K562 (cell line): ENCODE measurements at places on chromosomes 2 and 18.

- no peak overlapping the region for H3K27ac ChIP-seq
- peaks cover 22% of the 10 kb centered on the region for H3K4me1 ChIP-seq
- H3K4me3 ChIP-seq: no peak overlapping the region
- DNase-seq: peak; percentile 70
- no peaks in the 10 kb centered on the region for H3K36me3 ChIP-seq
Measured at GRCh38 chr2:170324640-170325046, 146.7 kb downstream of the MYO3B start.

DNA sequence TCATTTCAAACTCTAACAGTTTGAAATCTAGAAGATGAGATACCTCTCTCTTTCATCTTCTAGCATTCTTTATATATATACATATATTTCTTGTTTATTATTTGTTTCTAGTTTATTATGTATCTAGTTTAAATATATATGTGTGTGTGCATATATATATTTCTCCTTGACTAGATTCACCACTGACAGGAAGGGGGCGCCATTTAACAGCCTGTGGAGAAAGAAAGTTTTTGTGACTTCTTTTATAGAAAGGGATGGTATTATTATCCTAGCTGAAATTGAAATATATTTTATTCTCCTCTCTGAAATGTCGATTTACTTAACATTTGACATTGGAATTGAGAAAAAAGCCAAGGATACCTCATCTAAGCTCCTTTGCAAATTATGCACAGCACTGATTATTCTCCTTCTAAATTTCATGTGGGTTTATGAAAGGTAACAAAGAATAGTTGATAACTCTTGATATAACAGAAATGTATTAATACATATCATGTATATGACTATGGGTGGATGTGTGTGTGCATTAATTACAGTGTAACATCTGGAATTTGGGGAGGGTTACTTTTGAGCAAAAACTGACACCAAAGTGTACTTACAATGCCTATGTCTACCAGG lies 160.7 kb upstream of the NT5C1B start:
- no peaks in the 10 kb centered on the region for H3K27me3 ChIP-seq
- H3K4me3 ChIP-seq: no peak overlapping the region
- no peaks in the 10 kb centered on the region for H3K36me3 ChIP-seq
- no peak overlapping the region for H3K27ac ChIP-seq

DNA sequence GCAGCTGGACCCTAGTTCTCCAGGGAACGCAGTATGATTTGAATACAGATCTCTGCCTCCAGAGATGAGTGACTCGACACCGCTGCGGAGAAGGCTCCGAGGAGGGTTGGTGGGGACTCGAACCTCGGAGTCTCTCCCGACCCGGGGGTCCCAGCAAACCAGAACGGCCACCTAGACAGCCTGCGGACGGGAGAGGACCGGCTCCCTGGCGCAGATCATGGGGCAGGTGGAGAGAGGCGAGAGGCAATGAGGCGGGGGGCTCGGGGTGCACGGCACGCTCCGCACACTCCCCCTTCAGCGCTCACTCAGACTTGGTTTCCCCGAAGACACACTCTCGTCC lies 12.6 kb downstream of the DYSF start:
- no peak for DNase-seq
- no peaks in the 10 kb centered on the region for H3K36me3 ChIP-seq
- no peak overlapping the region for H3K27ac ChIP-seq
- no peaks in the 10 kb centered on the region for H3K4me1 ChIP-seq
- H3K27me3 ChIP-seq: peaks cover 10% of the 10 kb centered on the region; the same call in 1 of the 3 replicates

GRCh38 chr2:20676353-20677215 lies 9.6 kb downstream of the GDF7 start:
- DNase-seq: no peak
- H3K36me3 ChIP-seq: no peaks in the 10 kb centered on the region
- no peaks in the 10 kb centered on the region for H3K4me1 ChIP-seq

- no peak for DNase-seq
- H3K4me1 ChIP-seq: no peaks in the 10 kb centered on the region
- H3K4me3 ChIP-seq: no peak overlapping the region
- no peaks in the 10 kb centered on the region for H3K27me3 ChIP-seq
Measured at GRCh38 chr18:51480407-51481261, 283.2 kb upstream of the MEX3C start.

- H3K4me1 ChIP-seq: no peaks in the 10 kb centered on the region
- H3K27me3 ChIP-seq: no peaks in the 10 kb centered on the region
- H3K36me3 ChIP-seq: no peaks in the 10 kb centered on the region
- no peak for DNase-seq
Measured at GRCh38 chr2:28096421-28096820, 205.9 kb downstream of the BABAM2 start.

- no peaks in the 10 kb centered on the region for H3K27me3 ChIP-seq
- no peaks in the 10 kb centered on the region for H3K36me3 ChIP-seq
- no peak overlapping the region for H3K27ac ChIP-seq
- no peak overlapping the region for H3K4me3 ChIP-seq
- no peaks in the 10 kb centered on the region for H3K4me1 ChIP-seq
Measured at GRCh38 chr2:212489719-212490346, 48.8 kb downstream of the ERBB4 start.

- no peaks in the 10 kb centered on the region for H3K4me1 ChIP-seq
- DNase-seq: no peak
- no peaks in the 10 kb centered on the region for H3K36me3 ChIP-seq
Measured at GRCh38 chr18:43010611-43011010, 104.9 kb downstream of the RIT2 start.

DNA sequence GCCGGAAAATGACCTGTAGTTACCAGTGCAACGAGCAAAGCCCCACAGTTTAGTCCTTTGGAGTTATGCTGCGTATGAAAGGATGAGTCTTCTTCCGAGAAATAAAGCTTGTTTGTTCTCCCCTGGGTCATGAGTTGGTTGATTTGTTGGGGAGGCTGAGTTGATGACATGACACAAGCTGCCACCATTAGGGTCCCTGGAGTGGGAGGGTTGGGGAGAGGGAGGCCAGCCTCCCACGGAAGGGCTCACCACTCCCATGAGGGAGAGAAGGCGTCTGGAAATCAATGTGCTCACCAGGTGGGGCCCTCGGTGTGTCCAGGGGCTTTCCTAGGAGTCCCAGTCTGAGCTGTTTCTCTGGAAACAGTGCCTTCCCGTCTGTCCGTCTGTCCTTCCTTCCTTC lies 7.4 kb upstream of the DGKD start:
- no peaks in the 10 kb centered on the region for H3K36me3 ChIP-seq
- H3K27me3 ChIP-seq: no peaks in the 10 kb centered on the region
- H3K4me3 ChIP-seq: no peak overlapping the region
- no peak for DNase-seq

GRCh38 chr2:191543708-191544107 lies 134.2 kb upstream of the NABP1 start:
- no peaks in the 10 kb centered on the region; the same call in 2 of the 3 replicates for H3K27me3 ChIP-seq
- H3K36me3 ChIP-seq: no peaks in the 10 kb centered on the region
- H3K27ac ChIP-seq: no peak overlapping the region
- no peak overlapping the region for H3K4me3 ChIP-seq
- H3K4me1 ChIP-seq: no peaks in the 10 kb centered on the region
- DNase-seq: no peak

DNA sequence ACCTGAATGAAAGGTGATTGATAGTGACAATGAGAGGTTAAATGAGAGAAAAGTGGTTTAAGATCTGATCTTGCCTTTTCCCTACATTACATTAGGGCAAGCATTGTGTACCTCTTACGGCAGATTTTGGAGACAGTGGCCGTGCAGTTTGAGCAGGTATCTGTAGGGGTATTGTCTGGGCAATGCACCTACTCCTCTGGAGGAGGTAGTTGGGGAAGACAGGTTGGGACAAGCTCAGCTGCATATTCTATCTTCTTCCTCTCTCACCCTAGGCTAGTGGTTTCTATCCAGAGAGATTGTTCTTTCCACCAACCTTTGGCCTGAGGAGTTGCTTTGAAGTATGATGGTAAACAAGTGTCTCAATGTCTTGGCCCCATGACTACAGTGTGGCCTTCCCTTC lies 323.2 kb downstream of the CYP26B1 start:
- no peaks in the 10 kb centered on the region for H3K36me3 ChIP-seq
- DNase-seq: no peak
- peaks cover 7% of the 10 kb centered on the region; the same call in 1 of the 3 replicates for H3K27me3 ChIP-seq
- H3K27ac ChIP-seq: no peak overlapping the region
- H3K4me1 ChIP-seq: no peaks in the 10 kb centered on the region

- no peak for DNase-seq
- H3K36me3 ChIP-seq: no peaks in the 10 kb centered on the region
- no peak overlapping the region for H3K27ac ChIP-seq
- no peak overlapping the region for H3K4me3 ChIP-seq
- H3K27me3 ChIP-seq: no peaks in the 10 kb centered on the region; the same call in 2 of the 3 replicates
Measured at GRCh38 chr18:75472906-75473305, 45.4 kb upstream of the SMIM21 start.

- no peaks in the 10 kb centered on the region for H3K27me3 ChIP-seq
- no peaks in the 10 kb centered on the region for H3K36me3 ChIP-seq
- H3K4me3 ChIP-seq: no peak overlapping the region
- DNase-seq: no peak
Measured at GRCh38 chr2:84016183-84016582, 442.9 kb downstream of the SUCLG1 start.

DNA sequence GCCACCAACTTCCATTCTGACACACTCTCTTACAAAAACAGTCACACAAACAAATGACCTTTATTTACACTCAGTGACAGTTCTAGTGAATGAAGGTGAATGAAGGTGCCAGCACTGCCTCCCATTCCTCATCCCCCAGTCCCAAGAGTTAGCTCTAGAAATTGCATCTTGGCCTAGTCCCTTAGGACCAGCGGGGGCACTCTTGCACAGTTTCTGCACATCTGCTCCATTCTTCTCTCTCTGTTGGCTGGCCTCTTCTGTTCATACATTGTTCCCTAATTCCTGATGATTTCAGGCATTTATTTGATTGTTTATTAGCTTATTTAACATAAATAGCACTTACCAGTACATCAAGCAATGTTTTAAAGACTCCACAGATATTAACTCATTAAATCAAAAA lies 30.9 kb downstream of the GAREM1 start:
- no peak for DNase-seq
- H3K4me3 ChIP-seq: no peak overlapping the region
- no peak overlapping the region for H3K27ac ChIP-seq
- no peaks in the 10 kb centered on the region for H3K27me3 ChIP-seq
- no peaks in the 10 kb centered on the region for H3K4me1 ChIP-seq

DNA sequence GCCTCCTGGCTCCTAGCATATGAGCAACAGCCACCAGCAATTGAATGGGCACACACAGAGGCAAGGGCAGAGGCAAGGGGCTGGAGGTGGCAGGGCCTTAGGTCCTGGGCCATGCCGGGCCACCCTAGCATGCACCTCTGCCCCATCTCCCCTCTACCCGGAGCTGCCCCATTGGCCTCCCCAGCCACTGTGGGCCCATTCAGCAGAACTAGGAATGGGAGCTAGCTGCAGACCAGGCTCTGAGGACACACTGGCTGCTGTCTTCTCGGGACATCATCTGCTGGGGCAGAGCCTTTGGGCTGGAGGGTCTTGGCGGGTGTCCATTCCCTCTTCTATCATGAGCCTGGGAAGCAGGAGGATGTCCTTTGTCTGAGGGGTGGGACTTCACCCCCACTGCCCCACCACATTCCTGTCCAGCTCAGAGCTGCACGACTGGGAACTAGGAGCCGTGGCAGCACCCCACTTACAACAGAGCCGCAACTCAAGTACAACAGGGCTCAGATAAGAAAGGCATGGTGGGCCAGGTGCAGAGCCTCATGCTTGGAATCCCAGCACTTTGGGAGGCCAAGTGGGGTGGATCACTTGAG lies 800 bp downstream of the VIL1 start:
- H3K27me3 ChIP-seq: no peaks in the 10 kb centered on the region
- H3K36me3 ChIP-seq: no peaks in the 10 kb centered on the region
- no peak overlapping the region; the same call in 2 of the 3 replicates for H3K27ac ChIP-seq
- H3K4me3 ChIP-seq: no peak overlapping the region
